ENCODE measurements at places on chromosomes 1 and 21.

- DNase-seq = no peak
These were observed 109.8 kb downstream of the C1orf94 start for GRCh38 chr1:34286511-34286910.

DNA sequence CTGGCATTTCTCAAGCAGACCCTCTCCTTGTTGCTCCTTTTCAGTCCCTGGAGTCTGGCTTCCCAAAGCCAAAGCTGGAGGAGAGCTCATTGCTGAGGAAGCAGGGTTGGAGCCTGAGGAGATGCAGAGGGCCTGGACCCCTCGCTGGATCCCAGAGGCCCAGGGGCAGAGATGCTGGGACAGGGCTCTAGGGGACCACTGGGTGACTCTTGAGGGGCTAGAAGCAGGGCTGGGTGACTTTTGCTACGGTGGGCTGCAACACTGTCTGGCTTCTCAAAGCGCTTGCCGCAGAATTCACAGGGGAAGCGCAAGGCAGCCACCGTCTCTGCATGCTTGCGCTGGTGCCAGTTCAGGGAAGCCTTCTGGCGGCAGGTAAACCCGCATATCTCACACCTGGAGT lies 8.8 kb downstream of the ZNF692 start:
- no peak for DNase-seq

DNA sequence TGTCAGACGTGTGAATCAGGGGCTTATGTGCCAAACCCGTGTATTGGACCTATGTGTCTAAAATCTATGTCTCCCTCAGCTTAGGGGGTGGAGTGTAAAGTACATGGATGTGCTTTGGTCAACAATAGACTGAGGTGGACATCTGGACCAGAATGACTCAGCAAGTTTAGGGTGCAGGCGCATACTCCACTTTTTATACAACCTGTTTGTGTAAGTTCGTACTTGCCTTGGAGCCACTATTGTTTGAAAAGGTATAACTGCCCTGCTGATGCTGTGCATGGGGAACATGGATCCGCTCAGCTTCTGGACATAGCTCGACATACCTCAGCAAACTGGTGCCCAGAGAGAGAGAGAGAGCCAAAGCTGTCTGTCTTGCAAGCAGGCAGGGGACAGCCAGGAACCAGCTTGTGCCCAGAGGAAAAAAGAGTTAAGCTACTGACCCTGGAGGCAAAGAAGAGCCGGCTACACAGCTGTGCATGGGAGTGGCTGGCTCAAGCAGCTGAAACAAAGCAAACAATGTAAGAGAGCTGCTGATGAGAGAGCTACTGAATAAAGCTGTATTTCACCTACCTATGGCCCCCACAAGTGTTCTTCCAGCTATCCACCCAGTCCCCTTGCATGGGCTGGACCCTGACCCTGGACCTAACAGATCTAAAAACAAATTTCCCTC lies 41.2 kb downstream of the GJA5 start:
- DNase-seq = no peak

DNA sequence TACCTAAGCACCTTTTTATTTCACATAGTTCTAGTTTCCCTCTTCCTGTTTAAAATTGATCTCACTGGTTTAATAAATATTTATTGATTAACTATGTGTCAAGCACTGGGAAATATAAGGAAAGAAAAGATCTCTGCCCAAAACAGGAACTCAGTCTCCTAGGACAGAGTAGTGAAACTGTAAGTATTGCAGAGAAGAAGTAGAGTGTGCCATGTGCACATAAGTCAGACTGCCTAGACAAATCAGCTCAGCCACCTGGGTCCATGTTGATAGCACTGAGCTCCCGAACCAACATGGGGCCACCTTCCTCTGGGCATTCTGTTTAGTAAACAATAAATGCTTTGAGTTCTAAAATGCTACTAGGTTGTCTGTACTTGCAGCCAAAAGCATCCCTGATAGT lies 9.8 kb upstream of the SSX2IP start:
- no peak for DNase-seq

- DNase-seq = no peak
These were observed 118.4 kb upstream of the TNR start for GRCh38 chr1:175861626-175862367.

- DNase-seq = no peak
These were observed 44.8 kb downstream of the DPYD start for GRCh38 chr1:97875996-97876395.

DNA sequence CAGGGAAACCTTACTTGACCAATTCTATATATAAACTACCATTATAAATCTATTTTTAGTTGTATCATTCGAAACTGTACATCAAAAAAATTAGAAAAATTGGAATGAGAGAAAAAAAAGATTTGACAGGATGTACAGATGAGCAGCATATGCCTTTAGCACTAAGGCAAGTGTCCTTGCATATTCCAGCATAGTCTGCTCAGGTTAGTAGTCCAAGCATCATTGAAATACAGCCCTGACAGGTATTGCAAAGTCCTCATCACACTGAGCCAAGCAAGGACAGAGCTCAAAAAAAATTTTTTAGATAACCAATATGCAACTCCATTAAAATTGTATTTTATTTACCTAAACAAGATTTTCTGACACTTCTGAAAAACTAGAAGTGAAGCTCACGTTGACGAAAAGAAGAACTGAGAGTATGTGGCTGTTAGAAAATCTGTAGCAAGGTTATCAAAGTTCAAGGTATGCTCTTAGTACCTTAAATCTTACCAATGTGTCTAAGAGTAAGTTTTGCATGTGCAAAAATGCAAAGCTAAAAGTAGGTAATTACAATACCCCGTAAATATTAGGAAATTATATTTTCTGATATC lies 465.6 kb upstream of the ADGRL4 start:
- no peak for DNase-seq

- DNase-seq = no peak
These were observed 15.0 kb downstream of the IFNAR2 start for GRCh38 chr21:33244779-33245105.

- no peak for DNase-seq
These were observed 23.2 kb upstream of the BECN2 start for GRCh38 chr1:241934201-241934848.

GRCh38 chr1:168392958-168393549 lies 112.4 kb downstream of the TBX19 start:
- no peak for DNase-seq

DNA sequence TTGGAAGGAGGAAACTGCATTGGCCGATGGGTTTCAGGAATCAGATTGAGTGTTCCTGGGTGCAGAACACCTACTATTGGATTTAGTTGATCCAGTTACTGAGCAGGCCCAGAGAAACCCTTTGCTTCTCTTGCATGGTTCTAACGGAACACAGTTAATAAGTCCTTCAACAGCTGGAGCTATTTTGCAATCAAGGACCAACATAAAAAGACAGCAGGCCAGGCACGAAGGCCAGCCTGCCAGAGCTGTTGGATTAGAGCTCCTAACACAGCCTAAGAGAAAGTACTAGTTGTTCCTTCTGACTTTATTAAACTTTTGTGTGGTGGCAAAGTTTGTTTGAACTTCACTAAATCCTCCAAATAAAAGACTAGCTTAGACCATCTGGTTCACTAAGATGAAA lies 148.0 kb upstream of the LMO4 start:
- DNase-seq = no peak

- DNase-seq = no peak
These were observed 7.9 kb upstream of the ERICH3 start for GRCh38 chr1:74681449-74681848.

GRCh38 chr1:176896216-176896615 lies 268.3 kb downstream of the ASTN1 start:
- no peak for DNase-seq

DNA sequence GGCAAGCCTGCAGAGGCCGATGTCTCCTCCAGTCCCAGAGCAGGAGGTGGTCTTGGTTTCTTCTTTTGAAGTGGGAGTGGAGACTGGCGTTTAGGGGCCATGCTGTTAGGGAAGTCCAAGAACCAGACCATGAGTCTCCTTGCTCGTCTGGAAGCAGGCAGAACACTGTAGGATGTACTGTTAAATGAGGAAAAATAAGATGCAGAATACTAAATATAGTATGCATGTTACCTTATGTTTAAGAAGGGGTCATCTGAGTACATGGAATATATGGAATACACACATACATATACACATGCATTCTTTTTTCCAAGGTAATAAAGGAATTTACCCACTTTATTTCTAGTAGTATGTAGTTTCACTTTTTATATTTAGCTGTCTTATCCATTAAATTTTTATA lies at the start of gene SETSIP:
Gene SETSIP, minus strand, starts transcription at position 101 of the 400 bp plus-strand sequence. Its CDS starts 0 bp downstream, at position 101.
- no peak for DNase-seq

DNA sequence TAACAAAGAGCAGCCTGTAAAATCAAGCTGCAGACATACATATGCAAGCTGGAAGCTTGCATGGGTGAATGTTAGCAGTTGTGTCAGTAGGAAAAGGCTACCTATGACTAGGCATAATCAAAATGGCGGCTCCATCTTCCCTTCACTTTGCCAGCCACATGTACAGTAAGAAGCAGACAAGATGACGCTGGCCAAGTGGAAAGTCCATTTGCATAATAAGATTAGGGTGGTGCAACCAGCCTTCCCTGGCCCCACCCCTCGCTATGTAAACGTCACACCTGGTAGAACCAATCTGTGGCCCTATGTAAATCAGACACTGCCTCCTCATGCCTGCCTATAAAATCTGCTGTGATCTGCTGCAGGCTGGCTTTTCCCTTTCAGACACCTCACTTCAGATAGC lies 171.9 kb upstream of the USP25 start:
- DNase-seq = no peak

GRCh38 chr1:114607223-114607622 lies 25.8 kb upstream of the BCAS2 start:
- DNase-seq = no peak

GRCh38 chr1:110540891-110541685 lies 22.1 kb upstream of the KCNA10 start:
- DNase-seq = no peak

DNA sequence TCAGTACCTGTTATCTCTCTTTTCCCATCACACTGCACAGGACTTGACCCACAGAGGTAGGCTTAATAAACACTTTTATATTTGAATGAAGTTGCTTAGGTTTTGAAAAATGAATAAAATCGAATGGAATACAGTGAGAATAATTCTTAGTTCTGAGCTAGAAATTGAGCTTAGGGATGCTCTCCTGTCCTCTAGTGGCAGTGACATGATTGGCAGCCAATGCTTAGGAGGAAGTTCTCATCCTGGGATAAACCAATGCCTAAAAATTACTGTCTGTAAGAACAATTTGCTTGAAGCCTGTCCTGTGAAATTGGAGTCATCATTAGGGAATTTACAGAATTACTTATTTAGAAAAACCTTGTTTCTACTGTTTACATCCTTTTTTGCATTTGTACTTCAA lies 21.3 kb upstream of the CYP4X1 start:
- no peak for DNase-seq

DNA sequence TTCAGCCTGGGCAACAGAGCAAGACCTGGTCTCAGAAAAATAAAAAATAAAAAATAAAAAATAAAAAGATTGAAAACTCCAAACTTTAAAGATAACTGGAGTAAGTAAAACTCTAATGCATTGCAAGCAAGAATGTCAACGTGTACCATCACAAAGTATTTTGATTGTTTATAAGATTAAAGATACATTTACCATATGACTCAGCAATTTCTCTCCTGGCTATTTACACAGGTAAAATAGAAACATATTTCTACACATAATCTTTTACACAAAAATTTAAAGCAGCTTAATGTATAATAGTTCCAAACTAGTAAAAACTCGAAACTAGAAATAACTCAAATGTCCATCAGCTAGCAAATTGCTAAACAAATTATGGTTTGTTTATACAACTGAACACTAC lies 456.1 kb upstream of the RGS18 start:
- DNase-seq = no peak

- DNase-seq = peak; percentile 42
These were observed 1.7 kb upstream of the TNFRSF9 start for GRCh38 chr1:7942214-7942921.

- no peak for DNase-seq
These were observed 218.1 kb upstream of the L1TD1 start for GRCh38 chr1:61976566-61976965.

DNA sequence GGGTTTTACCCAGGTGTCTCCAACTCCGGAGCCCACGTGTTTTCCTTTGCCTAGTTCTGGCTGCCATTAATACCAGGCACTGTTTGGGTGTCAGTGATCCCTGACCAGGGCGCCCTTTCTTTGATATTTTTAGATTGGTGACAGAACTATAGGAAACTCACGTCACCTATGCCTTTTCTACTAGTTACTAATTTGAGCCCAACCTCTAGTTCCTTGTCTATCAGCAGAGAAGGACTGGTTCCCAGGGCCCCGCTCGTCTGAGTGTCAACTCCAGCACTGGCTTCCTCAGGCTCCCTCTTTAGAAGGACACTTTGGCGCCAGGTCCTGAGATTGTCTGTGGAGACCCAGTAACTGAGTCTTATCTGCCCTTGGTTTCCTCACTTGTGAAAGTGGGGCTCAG lies 9.4 kb downstream of the MFN2 start:
- no peak for DNase-seq

GRCh38 chr21:23950344-23950743 lies 1656.9 kb downstream of the MRPL39 start:
- DNase-seq = no peak

GRCh38 chr21:44260066-44260465 lies 1.6 kb downstream of the DNMT3L start:
- DNase-seq = no peak

- DNase-seq = no peak
These were observed 25.6 kb downstream of the MCOLN3 start for GRCh38 chr1:85022700-85023099.
